ENCODE measurements at places on chromosomes 2 and 18.
A peak's percentile ranks its signal among the peaks of the same experiment; 100 is the strongest.

GRCh38 chr2:218643751-218644310 lies 15.6 kb downstream of the ZNF142 start:
- H3K27ac ChIP-seq = no peak overlapping the region
- H3K4me1 ChIP-seq = no peaks in the 10 kb centered on the region
- H3K36me3 ChIP-seq = peaks cover 29% of the 10 kb centered on the region
- no peak overlapping the region for H3K4me3 ChIP-seq

DNA sequence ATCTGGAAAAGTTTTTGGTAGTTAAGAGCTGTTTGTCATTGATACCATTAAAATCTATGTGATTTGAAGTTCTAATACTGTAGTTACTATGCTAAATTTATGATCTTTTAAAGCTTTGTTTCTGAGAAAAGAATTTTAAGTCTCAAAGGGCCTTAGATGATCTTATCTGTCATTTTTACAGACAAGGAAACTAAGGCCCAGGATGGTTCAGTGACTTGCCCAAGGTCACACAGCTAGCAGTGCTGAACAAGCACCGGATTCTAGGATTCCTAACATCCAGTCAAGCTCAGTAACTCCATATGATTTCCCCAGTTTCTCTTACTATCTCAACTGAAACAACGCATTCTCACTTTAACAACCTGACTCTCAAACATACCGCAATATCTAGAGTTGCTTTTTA lies 37.7 kb downstream of the PELI1 start:
- no peak for DNase-seq
- peaks cover 2% of the 10 kb centered on the region for H3K4me1 ChIP-seq
- no peaks in the 10 kb centered on the region for H3K27me3 ChIP-seq
- no peak overlapping the region for H3K4me3 ChIP-seq

DNA sequence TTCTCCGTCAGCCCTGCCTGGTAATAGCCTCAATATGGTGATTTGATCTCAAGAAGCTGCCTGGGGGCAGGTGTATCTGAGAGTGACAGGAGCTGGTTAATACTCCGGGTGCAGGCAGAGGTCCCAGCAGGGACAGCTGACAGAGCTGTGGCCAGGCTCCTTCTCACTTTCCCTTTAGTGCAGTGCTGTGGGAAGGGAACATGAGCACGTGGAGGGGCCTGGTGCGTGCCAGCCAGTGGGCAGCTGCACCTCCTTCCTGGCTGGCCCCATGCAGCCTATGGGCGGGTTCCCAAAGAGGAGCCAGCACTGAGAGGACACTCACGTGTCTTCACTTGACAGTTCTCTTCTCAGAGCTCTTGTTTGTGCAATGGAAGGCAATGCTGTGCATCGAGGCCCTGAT lies 9.1 kb downstream of the CNNM4 start:
- no peak overlapping the region for H3K27ac ChIP-seq
- H3K4me3 ChIP-seq = no peak overlapping the region
- H3K4me1 ChIP-seq = no peaks in the 10 kb centered on the region
- no peaks in the 10 kb centered on the region for H3K36me3 ChIP-seq

DNA sequence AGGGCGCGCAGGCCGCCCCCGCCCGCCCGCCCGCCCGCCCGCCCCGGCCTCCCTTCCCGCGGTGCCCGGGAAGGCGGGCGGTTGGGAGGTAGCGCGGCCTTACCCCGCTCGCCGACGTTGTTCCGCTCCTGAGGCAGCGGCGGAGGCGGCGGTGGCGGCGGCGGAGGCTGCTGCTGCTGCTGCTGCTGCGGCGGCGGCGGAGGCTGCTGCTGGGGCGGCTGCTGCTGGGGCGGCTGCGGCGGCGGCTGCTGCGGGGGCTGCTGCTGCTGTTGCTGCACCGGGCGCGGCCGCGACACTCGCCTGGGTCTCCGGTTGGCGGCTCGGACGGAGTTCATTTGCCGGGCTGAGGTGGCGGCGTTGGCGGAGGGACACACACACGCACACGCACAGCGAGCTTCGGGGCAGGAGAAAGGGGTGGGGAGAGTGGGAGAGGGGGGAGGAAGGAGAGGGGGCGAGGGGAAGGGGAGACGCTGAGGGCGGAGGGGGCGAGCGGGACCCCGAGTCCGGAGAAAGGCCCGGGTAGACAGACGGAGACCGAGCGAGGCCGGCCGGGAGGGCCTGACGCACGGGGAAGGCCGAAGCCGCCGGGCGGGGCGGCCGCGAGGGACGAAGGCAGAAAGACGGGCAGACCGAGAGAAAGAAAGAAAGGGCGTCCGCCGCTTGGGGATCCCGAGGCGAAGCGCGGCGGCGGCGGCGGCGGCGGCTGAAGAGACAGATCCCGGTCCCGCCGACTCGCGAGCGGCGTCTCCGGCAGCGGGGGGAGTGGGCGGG lies 727 bp downstream of the FBXO11 start:
- peak overlapping the region; percentile 93 for H3K27ac ChIP-seq
- H3K4me1 ChIP-seq = no peaks in the 10 kb centered on the region
- H3K27me3 ChIP-seq = no peaks in the 10 kb centered on the region
- peak; percentile 85 for DNase-seq
- peak overlapping the region; percentile 98 for H3K4me3 ChIP-seq

GRCh38 chr2:207313947-207314346 lies 148.2 kb upstream of the KLF7 start:
- no peak overlapping the region for H3K27ac ChIP-seq
- no peaks in the 10 kb centered on the region for H3K36me3 ChIP-seq
- H3K27me3 ChIP-seq = no peaks in the 10 kb centered on the region

DNA sequence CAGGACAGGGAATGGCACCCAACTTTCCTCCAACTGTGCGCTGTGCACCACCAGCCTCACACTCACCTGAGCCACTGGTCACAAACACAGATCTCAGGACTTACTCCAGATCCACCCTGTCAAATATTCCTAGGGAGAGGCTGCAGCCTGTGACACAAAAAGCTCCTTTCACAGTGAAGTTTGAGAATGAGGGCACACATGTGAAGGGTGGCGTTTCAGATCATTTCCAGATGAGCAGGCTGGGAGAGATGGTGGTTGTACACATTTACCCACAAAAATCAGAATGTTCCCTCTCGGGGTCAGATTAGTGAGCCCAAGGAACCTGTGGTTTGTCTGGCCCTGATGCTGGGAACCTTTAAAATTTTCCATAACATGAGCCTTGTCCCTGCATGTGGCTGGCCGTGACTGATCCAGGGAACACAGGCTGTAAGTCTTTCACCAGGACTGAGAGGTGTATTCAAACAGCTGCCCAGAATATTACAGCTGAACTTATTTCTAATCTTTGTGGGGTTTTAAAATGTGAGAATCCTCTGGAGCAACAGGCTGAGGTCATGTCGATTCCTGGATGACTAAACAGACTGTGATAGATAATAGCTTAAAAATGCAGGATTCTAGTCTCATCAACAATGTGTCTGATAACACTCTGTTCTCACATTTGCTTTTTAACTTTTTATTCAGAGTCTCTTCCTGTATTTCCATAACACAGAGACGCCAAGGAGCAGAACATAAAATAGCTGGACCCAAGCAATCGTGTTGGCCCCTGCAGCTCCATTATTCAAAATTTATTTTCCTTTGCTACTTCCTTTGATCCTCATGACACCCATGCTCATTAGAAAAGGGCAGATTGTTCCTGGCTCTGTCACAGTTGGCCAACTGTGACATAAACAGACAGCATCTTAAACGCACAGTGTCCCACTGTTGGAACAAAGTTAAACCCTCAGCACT lies 35.5 kb downstream of the IL1R2 start:
- H3K27ac ChIP-seq = no peak overlapping the region
- H3K36me3 ChIP-seq = no peaks in the 10 kb centered on the region
- H3K4me1 ChIP-seq = peaks cover 2% of the 10 kb centered on the region
- H3K4me3 ChIP-seq = no peak overlapping the region
- H3K27me3 ChIP-seq = no peaks in the 10 kb centered on the region
- no peak for DNase-seq

DNA sequence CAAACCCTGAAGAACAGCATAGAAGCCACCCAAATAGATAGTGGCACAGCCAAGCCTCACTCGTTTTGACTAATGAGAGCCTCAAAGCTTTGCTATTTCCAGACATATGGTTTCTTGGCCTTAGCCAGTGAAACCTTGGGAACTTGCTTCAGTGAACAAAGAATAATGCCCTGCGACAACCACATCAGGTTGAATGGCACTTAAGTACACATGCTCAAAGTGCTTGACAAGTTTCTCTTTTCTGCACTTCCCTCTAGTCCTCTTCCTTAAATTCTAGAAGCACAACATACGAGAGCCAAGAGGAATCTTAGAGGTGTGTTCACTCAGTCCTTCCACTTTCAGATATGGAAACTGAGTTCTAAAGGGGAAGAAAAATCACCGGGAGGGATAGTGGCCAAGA lies 258.3 kb downstream of the HAUS1 start:
- H3K27ac ChIP-seq = no peak overlapping the region
- no peak for DNase-seq
- no peaks in the 10 kb centered on the region for H3K27me3 ChIP-seq
- H3K4me3 ChIP-seq = no peak overlapping the region

DNA sequence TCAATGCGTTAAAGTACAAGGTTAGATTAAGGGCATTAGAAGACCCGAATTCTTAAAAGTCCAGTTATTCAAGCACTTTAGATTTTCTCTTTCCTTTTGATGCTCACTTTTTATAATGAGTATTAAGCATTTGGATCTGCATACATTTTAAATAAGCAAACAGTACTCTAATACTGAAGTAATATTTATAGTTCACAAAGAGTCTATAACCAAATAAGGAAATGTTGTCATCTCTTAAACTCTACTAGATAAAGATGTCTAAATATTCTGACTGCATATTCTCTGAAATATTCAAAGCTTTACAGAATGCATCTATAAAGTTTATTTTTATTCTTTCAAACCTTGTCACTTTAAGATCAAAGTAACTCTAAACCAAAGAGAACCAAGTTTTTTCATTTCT lies 25.5 kb downstream of the PPP3R1 start:
- no peaks in the 10 kb centered on the region for H3K27me3 ChIP-seq
- H3K27ac ChIP-seq = no peak overlapping the region
- H3K36me3 ChIP-seq = no peaks in the 10 kb centered on the region
- no peak for DNase-seq
- H3K4me3 ChIP-seq = no peak overlapping the region

DNA sequence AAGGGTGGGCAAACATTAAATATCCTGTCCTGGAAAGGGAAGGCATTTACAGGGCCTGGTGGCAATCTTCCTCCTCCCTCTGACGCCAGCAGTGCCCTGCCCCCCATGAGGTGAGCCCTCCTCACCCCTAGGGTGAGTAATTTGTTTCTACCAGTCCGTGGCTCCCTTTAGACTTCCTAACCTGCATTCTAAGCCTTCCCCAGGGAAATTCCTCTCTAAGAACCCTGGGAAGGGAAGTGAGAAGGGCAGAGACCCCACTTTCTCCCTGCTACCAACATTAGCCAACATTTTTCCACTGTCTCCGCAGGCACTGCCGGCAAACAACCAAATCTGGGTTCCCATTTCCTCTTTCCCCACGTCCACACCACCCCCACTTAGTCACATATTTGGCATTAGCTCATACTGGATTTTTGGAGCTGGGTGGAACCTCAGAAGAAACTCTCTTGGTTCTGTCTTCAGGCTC lies 69.3 kb downstream of the NRP2 start:
- no peak overlapping the region for H3K4me3 ChIP-seq
- H3K27ac ChIP-seq = no peak overlapping the region
- DNase-seq = no peak
- no peaks in the 10 kb centered on the region for H3K27me3 ChIP-seq
- peaks cover 7% of the 10 kb centered on the region for H3K4me1 ChIP-seq

DNA sequence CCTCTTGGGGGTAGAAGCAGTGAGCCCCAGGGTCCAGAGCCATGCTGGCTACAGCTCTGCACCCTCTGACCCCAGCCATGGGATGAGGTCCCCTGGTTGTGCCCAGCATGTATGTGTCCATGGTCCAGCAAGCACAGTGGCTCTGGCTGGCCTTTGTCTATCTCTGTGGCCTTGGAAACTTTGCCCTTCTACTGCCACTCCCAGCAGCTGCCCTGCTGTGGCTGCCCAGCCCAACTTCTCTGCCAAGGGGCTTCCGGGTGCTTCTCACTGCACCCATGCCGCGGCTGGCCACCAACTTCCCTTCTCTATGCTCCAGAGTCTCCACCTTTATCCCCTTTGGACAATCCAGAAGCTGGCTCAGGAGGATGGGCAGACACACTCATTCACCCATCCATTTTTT lies 18.8 kb downstream of the TMEM185B start:
- no peaks in the 10 kb centered on the region for H3K27me3 ChIP-seq
- no peaks in the 10 kb centered on the region for H3K36me3 ChIP-seq
- no peak overlapping the region for H3K4me3 ChIP-seq
- H3K4me1 ChIP-seq = no peaks in the 10 kb centered on the region

GRCh38 chr2:238921681-238922319 lies 73.9 kb downstream of the TWIST2 start:
- no peak overlapping the region for H3K4me3 ChIP-seq
- no peaks in the 10 kb centered on the region for H3K4me1 ChIP-seq
- H3K27ac ChIP-seq = no peak overlapping the region
- no peaks in the 10 kb centered on the region for H3K27me3 ChIP-seq
- peak; percentile 45 for DNase-seq

DNA sequence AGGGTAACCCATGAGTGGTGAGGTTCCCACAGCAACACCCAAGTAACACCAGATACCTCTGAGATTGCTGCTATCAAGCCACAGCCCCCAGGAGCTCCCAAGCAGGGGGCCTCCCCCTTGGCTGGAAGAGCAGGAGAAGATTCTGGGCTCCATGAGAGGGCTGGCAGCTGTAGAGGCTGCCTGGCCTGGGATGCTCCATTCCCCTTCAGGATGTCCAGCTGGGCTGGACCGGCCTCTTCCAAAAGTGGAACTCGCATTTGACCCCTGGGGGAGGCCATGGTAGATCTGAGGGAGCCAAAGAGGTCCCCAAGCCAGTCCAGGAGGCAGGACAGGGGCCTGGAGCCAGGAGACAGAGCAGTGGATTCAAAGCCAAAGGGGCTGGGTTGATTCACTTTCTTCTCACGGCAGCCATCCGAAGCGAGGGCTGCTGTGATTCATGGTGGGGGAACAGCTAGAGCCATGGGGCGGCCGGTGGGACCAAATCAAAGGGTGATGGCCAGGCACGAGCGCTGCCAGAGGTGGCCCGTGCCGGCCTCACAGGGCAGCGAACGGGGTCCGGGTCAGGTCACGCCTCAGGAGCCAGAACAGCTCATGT lies 95.3 kb upstream of the ID2 start:
- H3K27me3 ChIP-seq = no peaks in the 10 kb centered on the region
- H3K4me3 ChIP-seq = no peak overlapping the region
- no peaks in the 10 kb centered on the region for H3K36me3 ChIP-seq
- no peak for DNase-seq
- no peak overlapping the region for H3K27ac ChIP-seq

DNA sequence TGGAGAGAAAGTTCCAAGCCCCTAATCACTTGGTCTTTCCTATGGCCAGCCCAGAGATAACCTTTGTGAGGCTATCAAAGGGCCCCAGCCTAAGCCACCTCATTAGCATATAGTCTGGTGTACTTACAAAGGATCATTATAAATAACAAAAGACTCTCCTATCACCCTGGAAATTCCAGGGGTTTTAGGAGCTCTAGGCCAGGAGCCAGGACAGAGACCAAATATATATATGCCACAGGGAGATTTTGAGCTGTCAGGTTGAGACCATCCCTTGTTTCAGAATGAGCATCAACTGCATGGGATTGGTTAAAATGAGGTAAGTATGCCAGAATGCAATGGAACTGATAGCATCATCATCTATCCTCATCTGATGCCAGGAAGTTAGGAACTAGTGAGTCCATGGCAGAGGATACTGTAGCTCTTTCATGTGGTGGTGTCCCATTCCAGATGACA lies 32.1 kb upstream of the CHRNA1 start:
- H3K36me3 ChIP-seq = no peaks in the 10 kb centered on the region
- H3K4me3 ChIP-seq = no peak overlapping the region
- no peak overlapping the region for H3K27ac ChIP-seq
- H3K27me3 ChIP-seq = no peaks in the 10 kb centered on the region
- no peak for DNase-seq

GRCh38 chr2:647691-648231 lies 29.4 kb downstream of the TMEM18 start:
- no peak overlapping the region for H3K4me3 ChIP-seq
- H3K27me3 ChIP-seq = no peaks in the 10 kb centered on the region
- no peak overlapping the region for H3K27ac ChIP-seq
- no peak for DNase-seq
- no peaks in the 10 kb centered on the region for H3K4me1 ChIP-seq
